ENCODE measurements at places on chromosomes 16 and 17.

DNA sequence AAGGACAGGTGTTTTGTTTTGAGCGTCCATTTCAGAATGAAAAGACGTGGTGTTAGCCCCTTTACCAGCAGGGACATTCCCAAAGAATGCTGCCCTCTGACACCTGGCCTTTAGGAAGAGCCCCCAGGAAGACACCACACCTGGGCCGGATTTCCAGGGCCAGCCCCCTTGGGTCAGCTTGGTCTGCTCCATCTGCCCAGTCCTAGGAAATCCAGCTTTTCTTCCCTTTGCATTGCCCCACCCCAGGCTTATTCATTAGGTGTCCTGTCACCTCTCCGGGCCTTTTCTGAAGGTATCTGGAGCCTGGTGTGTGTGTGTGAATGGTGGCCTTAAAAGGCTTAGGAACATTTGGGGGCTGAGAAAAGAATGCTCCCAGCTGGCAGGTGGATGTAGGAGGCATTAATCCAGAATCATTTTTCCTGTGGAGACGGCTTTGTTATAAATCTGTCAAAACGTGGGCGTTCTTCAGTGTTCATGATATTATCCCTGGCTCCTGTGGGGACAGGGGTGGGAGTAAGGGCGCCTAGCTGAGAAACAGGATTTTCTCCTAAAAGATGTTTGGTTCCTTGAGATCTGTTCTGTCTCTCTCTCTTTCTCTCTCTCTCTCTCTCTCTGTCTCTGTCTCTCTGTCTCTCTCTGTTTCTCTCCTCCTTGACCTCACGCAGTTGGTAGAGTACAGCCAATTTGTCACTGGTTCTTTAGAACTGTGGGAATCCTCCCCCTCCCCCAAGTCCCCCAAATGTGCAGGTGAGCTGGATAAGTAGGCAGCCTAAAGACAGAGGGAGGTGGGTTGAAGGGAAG lies 84.0 kb downstream of the NTN1 start:
- DNase-seq: no peak

DNA sequence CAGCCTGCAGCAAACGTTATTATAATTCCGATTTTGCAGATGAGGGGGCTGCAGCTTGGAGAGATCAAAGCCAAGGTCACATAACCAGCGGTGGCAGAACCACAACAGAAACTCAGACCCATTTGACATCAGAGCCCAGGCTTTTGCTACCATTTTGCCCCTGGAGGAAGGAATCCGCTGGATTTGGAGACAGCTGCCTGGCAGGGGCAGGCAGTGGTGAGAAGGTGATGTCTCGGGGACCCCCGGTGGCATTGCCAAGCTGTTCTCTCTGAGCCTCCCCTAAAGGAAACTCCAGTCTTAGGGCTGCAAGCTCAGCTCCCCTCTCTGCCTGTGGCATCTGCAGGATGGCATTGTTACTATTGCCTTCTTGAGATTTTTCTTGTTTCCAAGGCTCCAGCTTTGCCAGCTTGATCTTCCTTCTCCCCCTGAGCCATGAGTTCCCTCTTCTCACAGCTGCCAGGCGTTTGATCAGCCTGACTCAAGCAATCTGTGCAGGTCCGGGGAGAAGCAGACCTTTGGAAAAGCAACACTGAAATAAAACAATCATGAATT lies 40.8 kb downstream of the AIPL1 start:
- DNase-seq: no peak

GRCh38 chr17:68291836-68292688 lies 767 bp downstream of the ARSG start:
- DNase-seq: no peak

DNA sequence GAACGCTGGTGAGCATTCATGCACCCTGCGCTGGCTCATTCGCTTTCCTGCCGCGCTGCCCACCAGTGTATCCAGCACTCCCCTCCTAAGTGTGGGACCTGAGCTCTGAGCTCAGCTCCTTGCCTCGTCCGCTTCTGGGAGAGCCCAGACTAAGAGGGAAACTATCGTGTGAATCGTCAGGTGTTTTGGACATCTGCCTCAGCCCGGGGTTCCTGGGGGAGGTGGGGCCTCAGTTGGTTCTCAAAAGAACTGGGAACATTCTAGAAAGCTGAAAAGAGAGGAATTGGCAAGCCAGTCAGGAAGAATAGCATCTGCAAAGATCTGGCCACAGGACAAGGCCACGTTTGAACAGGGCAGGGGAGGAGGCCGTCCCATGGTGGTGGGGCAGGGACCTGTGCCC lies 205.4 kb upstream of the CIBAR2 start:
- DNase-seq: no peak

GRCh38 chr17:72771734-72772133 lies 320.8 kb downstream of the SLC39A11 start:
- no peak for DNase-seq
